Adrenal gland (tissue), 19 donors: ENCODE measurements at places on chromosomes 4 and X. TPM values are rescaled to one million over a fixed set of nuclear protein-coding genes. Genes with fewer than 3 reads are reported as not detected.

Gene SLC10A4
- 1.3 TPM for polyA plus RNA-seq

Gene RRH
- polyA plus RNA-seq = 0.17 TPM

Gene DGKK
- 2.3 TPM for polyA plus RNA-seq

Gene PRRG3
- 0.24 TPM for polyA plus RNA-seq

Gene UGT2A1
- polyA plus RNA-seq = not detected
